ENCODE measurements at places on chromosomes 4 and X.

GRCh38 chr4:113069212-113069892 is 19.9 kb downstream of the ANK2 start:
- DNase-seq = peak; percentile 24

- no peak for DNase-seq
Measured at GRCh38 chrX:131271826-131272225, 17.3 kb downstream of the IGSF1 start.

GRCh38 chr4:89379511-89380044 is 72.0 kb upstream of the GPRIN3 start:
- no peak for DNase-seq

DNA sequence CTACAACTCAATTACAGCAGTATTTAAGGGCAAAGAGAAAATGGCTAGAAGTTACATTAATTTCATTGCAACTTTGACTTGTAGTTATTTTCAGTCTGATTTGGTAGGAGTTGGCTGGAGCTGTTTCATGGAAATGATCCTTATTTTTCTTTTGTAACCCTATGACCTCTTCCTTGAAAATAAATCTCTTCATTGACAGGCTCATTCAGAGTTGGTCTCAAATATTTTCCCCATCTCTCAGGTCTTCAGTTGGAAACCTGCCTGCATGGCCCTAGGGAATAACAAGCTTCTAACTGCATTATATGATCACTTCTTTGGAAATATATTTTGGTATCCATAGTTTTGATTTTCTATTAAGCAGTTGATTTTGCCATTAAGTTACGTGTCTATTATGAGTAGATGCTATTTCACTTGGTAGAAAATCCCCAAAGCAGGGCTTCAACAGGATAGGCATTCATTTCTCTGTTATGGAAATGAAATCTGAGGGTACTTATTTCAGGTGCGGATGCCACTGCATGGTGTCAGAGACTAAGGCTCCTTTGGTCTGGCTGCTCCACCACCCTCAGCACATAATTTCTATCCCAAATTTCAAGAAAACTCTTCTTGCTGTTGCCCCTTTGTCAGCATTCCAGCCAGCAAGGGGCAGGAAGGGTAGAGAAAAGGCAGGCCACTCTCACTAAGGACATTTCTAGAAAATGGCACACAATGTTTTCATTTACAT is 502.5 kb downstream of the SPRY1 start:
- DNase-seq = no peak

- DNase-seq = peak; percentile 17
Measured at GRCh38 chrX:16212436-16212835, 45.2 kb downstream of the MAGEB17 start.

GRCh38 chr4:54898656-54899340 is 226.6 kb downstream of the KDR start:
- DNase-seq = peak; percentile 9

DNA sequence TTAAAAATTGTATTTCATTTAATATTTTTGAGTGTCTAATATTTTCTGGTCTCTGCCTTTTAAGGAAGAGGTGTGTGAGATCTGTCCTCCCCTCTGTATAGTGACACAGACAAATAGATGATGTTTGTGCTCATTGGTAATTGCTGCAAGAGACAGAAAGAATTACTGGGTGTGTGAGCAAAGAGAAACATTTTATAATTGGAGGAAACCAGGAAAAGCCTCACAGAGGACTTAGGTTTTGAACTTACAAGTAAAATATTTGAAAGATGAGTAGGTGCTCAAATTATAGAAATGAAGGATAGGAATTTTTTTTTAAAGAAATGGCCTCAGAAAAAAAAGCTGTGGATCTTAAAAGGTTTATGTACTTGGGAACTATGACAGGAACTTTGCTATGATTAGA is 149.8 kb downstream of the SPCS3 start:
- no peak for DNase-seq

GRCh38 chrX:154091678-154092077 is 5.8 kb downstream of the MECP2 start:
- no peak for DNase-seq

GRCh38 chr4:113162089-113162488 is 112.6 kb downstream of the ANK2 start:
- DNase-seq = peak; percentile 6

GRCh38 chrX:111127038-111127437 is 31.0 kb downstream of the PAK3 start:
- DNase-seq = no peak

DNA sequence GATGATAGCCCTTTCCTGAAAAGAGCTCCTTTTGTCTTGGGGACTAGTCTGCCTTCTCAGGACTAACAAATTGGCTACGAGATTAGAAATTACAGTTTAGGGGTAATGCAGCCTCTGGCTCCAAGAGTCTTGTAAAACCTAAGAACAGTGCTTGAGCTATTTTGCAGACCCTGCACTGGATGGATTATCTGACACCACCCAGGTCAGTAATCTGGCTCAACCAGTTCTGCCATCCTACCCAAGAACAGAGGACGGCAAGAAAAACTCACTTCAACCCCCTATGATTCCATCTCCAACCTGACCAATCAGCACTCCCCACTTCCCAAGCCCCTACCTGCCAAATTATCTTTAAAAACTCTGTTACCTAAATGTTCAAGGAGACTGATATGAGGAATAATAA is 225.1 kb downstream of the FAM47A start:
- no peak for DNase-seq

DNA sequence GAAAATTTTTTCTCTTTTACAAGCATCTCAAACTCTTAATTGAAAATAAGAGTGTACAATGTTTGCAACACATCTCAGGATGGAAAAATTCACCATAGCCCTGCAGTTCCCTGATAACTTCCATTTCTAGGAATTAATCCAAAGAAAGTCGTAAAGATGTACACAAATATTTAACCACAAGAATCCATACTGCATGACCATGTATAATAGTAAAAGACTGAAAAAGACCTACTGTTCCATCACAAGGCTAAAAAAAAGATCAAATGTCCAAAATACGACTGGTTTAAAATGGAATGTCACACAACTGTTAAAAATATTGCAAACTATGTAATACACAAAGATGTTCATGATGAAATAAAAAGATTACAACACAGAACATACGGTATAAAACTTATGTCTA is 32.1 kb downstream of the HUWE1 start:
- peak; percentile 18 for DNase-seq

- DNase-seq = no peak
Measured at GRCh38 chr4:26004290-26004689, 90.3 kb downstream of the SMIM20 start.

DNA sequence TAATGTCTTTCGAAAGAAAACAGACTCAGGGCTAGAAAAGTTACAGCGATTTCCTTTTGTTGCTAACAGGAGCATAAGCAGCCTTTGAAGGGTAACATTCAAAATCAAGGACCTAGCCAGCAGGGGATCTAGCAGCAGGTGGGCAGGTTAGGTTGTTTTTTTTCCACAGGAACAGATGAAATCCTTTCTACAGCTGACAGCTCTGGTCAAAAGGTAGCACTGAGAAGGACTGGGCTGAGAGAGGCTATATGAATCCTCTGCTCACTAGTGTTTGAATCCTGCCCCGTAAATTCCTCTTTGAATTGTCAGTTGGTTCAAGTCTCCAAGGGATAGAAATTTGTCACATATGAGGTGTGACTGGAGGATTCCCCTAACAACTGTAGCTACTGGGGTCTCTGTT is 188.2 kb downstream of the SH2D1A start:
- no peak for DNase-seq

GRCh38 chrX:80285131-80285773 is 135.0 kb upstream of the TENT5D start:
- peak; percentile 13 for DNase-seq

DNA sequence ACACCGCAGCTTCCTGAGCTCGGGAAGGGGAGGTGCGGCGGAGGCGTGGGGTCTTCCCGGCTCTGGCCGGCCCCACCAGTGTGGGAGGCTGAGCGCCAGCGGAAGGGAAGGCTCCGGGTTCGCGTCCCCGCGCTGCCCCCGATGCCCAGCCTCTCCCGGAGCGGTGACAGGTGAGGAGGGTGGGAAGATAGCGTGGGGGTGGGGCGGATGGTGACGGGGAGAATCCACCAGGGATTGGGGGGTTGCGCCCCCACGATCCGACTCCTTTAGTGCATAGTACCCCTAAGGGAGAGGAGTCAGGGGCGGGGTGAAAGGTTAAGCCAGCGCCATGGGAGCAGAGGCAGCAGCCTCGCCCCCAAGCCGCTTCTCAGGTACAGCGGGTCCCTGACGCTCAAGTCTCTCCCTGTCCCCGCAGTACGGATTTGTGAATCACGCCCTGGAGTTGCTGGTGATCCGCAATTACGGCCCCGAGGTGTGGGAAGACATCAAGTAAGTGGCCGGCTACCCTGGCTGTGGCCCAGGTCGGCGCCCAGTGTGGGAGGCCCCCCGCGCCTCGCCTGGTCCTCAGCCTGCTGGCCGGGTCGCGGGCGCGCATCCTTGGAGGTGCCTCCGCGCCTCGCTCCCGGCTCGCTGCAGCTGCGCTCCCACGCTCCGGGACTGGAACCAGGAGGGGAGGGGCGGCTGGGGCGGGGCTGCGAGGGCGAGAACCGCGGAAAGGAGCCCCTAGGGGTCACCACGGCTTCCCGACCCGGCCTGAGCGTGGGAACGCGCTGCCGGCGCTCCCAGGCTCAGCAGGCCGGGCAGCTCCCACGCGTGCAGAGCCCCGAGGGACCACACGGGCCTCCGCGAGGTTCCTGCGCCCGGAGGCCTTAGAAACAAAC is 791 bp downstream of the GUCY1B1 start:
- peak; percentile 39 for DNase-seq

DNA sequence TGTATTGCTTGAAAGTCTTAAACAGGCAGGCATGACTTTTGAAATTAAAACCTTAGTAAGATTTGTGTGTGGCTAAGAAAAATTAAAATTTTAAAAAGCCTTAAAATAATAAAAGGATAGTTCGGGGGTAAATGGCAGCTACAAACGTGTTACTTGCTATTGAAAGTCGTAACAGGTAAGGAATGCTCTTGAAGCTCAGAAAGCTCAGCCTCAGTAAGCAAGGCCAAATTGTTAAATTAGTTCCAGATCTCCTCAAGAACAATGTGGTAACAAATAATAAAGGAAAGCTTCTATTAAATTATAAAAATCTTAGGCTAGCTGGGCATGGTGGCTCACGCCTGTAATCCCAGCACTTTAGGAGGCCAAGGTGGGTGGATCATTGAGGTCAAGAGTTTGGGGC is 25.5 kb downstream of the PRMT9 start:
- DNase-seq = no peak

- DNase-seq = no peak
Measured at GRCh38 chrX:129983575-129984110, 1.2 kb downstream of the BCORL1 start.

- DNase-seq = no peak
Measured at GRCh38 chrX:43808231-43808630, 74.0 kb downstream of the MAOB start.

DNA sequence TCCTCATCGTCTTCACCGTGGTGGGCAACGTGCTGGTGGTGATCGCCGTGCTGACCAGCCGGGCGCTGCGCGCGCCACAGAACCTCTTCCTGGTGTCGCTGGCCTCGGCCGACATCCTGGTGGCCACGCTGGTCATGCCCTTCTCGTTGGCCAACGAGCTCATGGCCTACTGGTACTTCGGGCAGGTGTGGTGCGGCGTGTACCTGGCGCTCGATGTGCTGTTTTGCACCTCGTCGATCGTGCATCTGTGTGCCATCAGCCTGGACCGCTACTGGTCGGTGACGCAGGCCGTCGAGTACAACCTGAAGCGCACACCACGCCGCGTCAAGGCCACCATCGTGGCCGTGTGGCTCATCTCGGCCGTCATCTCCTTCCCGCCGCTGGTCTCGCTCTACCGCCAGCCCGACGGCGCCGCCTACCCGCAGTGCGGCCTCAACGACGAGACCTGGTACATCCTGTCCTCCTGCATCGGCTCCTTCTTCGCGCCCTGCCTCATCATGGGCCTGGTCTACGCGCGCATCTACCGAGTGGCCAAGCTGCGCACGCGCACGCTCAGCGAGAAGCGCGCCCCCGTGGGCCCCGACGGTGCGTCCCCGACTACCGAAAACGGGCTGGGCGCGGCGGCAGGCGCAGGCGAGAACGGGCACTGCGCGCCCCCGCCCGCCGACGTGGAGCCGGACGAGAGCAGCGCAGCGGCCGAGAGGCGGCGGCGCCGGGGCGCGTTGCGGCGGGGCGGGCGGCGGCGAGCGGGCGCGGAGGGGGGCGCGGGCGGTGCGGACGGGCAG is 792 bp downstream of the ADRA2C start:
- peak; percentile 3 for DNase-seq

DNA sequence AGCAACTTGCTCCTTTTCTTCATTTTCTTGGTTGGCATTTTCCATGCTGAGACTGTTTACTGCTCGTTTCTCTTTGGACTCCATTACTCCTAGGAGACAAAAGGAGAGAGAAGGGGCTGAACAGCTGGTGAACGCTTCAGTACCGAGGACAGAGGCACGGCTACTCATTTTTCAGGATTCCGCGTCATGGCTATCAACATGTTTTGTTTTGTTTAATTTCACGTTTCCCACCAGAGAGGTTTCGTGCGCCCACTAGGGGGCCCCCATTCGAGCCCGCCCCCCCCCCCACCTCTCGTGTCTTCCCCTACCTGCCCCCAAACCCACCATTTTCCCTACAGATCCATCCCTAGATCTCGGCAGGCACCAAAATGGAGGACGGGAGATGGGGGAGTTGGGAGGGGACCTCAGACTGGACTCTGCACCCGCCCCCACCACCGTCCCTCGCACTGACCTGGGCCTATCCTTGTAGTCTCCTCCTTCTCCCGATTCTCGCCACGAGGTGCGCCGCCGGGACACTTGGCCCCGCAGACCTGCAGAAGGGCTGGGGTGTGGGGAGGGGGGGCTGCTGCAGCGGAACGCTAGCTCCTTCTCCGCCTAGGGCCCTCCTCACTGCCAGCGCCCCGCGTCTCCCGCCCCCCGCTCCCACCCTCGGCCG is 653 bp downstream of the BEX1 start:
- peak; percentile 39 for DNase-seq

DNA sequence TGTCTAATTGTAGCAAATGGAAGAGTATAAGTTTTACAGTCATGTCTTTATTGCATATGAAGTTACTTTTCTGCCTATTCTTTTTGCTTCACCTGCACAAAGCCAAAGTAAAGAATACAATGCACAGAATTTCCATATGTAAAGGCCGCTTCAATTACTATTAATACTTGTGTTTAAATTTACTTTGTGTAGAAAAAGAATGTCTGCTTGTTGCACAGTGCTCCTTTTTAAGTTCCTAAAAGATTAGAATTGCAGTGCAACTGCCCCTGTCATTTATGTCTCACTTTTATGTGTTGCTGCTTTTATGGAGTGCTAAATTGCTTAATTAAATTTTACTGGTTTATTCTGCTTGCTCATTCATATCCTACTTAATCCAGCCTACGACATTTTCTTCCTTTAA is 830.5 kb downstream of the PDHA2 start:
- DNase-seq = no peak

DNA sequence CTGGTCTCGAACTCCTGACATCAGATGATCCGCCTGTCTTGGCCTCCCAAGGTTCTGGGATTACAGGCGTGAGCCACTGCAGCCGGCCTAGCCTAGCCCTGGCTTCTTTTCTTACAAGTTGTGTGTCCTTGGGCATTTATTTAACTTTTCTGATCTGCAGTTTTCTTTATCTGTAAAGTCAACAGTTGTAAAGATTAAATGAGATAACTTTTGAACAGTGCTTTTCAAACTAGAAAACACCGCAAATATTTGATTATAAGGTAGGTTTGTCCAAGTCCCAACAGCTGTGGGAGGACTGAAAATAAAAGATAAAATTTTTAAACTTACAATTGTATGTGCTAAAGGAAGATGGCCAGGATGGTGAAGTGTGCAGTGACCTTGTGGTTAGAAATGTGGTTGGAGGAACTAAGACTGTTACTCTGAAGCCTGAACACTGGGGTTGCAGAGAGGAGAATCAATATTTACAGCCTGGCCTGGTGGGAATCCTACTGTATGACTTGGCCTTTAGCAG is 44.8 kb downstream of the GSX2 start:
- DNase-seq = peak; percentile 75

All from iris pigment epithelial cell (primary cell).